Kasumi-1 (cell line): ENCODE measurements at places on chromosomes 2 and 18.

- peak; percentile 64 for DNase-seq
Observed at GRCh38 chr2:162221064-162221463, 22.2 kb downstream of the FAP start.

DNA sequence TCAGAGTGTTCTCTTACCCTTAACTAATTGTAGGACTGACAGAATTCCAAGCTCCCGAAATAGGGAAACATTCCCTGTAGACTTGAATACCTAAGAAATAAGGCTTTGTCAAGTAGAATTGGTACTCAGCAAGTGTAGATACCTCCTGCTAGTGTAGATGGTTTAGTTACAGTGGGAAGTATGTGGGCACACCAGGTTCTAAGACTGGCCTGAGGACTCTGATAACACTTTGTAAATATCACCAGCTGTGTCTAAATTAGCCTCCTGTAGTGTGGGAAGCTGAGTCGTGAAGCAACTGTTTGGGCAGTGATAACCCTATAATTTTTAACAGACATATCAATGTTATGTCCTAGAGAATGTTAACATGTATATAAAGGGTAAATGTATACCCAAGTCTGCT lies 304.5 kb downstream of the SLC8A1 start:
- DNase-seq: no peak

DNA sequence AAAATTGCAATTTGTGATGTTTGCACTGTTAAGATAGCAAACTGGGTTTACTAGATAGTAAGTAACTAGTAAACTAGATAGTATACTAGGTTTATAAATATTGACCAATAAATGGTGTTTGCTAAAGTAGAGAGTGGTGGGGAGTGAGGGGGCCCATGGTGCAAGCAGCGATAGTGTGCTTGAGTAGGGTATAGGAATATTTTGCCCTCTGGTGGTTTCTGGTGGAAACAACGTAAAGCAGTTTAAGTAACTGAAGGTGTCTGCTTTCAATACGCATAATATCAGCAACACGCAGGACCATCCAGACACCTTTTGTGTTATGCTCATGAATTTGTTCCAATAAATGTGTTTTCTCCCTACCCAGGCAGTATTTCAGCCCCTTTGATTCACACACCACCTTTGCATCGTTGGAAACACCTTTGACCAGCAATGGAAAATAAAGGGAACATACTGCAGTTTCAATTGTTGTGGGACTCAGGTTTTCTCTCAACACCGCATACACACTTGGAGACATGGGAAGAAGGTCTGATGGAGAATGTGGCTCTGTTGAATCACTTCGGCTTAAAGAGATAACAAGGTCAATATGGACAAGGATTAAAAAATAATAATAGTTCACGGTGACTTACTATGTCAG lies 16.7 kb upstream of the STAT1 start:
- DNase-seq: peak; percentile 87

DNA sequence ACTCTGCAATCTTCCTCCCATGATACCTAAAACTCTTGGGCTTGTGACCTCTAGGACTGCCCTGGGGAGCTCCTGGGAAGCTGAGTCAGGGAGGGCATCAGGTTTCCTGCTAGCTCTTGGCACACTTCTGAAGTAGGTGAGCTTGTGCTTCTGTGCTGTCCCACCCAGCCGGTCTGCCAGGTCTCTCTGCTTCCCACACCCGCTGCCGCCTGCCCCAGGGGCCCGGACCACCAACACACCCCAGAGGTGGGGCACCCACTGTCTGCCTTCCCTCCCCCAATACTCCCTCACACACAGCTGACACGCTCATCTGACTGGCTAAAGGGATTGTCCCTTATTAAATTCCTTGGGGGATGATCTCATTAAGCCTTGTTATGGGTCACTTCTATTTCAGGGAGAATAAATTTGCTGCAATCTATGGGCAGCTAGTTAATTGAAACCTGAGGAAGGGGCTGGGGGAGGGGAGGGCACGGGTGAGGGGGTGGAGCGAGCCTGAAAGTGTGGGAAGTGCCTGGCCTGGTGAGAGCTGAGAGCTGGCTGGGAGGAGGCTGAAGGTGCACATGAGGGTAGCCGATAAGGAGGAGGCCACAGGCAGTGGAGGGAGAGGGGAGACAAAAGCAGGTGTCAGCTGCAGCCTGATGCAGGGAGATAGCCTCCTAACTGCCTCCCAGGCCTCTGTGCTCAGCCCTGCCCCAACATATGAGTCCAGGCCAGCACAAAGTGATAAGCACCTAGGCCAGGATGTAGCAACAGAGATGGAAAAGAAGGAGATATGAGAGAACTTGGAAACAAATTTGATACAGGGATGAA lies 48.8 kb downstream of the HAUS1 start:
- no peak for DNase-seq

GRCh38 chr2:2655453-2656114 lies 324.5 kb upstream of the MYT1L start:
- DNase-seq: no peak

DNA sequence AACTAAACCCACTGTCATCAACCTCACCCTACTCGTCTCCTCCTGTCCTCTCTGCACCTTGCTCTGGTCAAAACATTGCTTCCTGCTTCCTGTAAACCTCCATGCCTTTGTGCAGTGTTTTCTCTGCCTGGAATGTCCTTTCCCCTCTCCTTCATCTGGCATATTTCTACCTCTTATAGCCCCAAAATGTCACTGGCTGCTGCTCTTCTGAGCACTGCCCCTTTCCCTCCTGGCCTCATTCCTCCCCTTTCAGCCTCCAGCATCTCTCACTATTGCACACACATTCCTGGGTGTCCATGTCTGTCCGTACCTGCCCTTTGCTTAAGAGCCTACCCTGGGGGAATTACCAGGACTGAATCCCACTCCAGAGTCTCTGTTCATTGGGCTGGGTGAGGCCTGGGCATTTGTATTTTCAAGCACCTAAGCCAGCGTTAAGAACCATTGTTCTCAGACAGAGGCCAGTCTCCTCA lies 84.9 kb downstream of the MOGAT1 start:
- no peak for DNase-seq

GRCh38 chr2:163044114-163044513 lies 205.5 kb upstream of the KCNH7 start:
- DNase-seq: no peak

- DNase-seq: no peak
Observed at GRCh38 chr2:241852981-241853631, 5.6 kb downstream of the PDCD1 start.

DNA sequence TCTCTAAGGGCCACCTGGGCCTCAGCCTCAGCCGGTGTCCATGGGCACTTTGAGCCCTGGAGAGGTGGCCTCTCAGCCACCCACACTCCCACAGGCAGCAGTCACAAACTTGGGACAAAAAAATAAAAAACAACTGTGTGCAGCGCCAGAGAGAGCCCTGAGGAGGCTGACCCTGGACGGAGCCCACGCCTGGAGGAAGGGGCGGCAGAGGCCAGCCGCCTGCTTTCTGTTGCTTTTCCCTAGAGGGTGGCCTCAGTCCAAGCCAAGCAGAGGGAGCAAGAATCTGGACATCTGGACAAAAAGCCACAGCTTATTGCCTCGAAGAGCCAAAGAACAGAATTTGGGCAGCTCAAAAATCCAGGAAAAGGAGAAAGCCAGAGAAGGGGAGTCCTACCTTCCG lies 43.3 kb upstream of the LDLRAD4 start:
- DNase-seq: no peak

DNA sequence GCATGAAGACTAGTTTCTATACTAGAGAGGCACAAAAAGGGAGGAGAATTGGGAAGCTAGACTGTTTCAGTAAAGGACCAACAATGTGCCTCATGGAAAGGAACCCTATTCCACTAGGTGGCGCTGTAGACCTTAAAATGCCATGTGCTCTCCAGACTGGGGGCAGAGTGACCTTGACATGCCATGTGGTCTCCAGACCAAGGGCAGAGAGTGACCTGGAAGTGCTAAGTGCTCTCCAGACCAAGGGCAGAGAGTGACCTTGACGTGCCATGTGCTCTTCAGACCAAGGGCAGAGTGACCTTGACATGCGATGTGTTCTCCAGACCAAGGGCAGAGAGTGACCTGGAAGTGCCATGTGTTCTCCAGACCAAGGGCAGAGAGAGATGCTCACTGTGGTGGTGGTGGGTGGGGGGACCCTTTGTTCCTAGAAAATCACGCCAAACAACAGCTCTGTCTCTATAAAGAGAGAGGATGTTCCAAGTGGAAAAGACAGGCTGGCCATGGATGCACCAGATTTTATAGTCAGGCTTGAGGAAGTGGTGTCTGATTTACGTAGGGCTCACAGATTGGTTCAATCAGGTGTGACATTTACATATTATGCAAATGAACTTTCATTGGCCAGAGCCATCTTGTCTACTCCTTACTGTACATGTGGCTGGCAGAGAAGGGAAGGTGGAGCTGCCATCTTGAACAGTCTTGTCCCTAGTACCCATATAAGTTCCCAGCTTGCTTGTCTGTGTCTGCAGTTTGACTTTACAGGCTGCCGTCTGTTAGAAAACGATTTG lies 344.0 kb upstream of the DDX18 start:
- peak; percentile 72 for DNase-seq

GRCh38 chr2:214679736-214680135 lies 129.7 kb downstream of the BARD1 start:
- DNase-seq: no peak

GRCh38 chr2:96933305-96934181 lies 52.8 kb downstream of the FAM178B start:
- DNase-seq: no peak

DNA sequence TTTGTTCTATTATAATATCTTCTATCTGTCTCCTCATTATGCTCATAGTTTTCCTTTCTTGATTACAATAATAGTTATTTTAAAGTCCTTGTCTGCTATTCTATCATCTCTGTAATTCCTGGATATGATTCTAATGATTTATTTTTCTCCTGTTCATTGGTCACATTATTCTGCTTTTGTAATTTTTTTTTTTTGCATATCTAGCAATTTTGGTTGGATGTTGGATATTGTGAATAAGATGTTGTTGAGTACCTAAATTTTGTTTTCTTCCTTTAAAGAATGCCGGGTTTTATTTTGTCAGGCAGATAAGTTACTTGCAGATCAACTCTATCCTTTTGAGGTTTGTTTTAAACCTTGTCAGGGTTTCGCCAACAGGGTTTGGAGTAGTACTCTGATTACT lies 25.2 kb downstream of the KATNAL2 start:
- no peak for DNase-seq

DNA sequence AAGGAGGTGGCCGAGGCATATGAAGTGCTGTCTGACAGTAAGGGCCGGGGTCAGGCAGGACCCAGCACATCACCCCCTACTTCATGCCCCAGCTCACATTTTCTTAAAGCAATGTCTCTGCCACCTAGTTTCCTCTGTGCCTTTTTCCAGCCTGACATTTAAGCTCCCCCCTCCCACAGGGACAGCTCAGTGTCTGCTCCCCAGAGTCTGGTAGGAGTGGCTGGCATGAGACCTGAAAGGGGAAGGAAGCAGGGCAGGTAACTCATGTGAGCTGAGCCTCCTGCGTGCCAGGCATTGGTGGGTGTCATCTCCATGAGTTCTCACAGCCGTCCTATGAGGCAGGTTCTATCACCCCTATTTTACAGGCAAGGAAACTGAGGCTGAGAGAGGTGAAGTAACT lies 1.5 kb downstream of the DNAJB2 start:
- DNase-seq: no peak

GRCh38 chr18:48887905-48888772 lies 62.6 kb downstream of the SMAD7 start:
- no peak for DNase-seq

- DNase-seq: peak; percentile 51
Observed at GRCh38 chr2:207746131-207746530, 23.6 kb downstream of the FZD5 start.

GRCh38 chr2:126239320-126239955 lies 416.5 kb upstream of the GYPC start:
- DNase-seq: no peak

DNA sequence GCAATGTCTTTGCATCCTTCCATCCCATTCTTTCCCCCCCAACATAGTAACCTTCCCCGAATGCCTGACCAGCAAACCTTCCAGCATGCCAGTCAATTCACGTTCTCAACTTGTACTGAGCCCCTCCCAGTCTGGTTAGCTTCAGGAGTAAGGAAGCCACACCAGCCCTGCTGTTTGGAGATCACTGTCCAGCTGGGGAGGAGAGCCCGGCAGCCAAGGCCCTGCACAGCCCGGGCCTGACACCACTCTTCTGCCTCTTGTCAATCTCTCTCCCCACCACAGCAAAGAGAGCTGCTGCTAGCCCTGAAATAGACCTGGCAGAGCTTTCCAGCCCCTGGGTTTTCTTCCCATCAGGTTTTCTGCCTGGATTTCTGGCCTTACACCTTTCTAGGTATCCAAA lies 185.8 kb upstream of the ID2 start:
- no peak for DNase-seq

GRCh38 chr2:179825494-179825893 lies 35.9 kb downstream of the ZNF385B start:
- peak; percentile 10 for DNase-seq

DNA sequence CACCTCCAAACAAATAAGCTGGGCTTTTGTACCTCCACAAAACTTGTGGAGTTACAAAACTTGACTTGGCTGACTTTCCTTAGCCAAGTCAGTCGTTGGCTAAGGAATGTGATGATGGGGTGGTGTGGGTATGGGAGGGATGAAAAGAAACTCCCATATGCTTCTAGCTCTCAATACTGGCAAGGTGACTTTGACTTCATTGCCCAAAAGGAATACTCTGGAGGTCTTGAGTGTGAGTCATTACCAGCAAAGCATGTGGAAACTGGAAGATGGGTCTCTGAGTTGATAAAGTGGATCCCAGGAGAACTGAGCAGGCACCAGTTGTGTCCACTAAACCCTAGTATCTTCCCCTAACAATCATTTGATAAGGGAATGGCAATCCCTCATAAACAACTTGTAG lies 226.7 kb downstream of the GULP1 start:
- no peak for DNase-seq

GRCh38 chr2:174341995-174342685 lies 7.4 kb downstream of the SP9 start:
- DNase-seq: no peak

- DNase-seq: no peak
Observed at GRCh38 chr2:75523313-75524275, 37.1 kb downstream of the EVA1A start.

DNA sequence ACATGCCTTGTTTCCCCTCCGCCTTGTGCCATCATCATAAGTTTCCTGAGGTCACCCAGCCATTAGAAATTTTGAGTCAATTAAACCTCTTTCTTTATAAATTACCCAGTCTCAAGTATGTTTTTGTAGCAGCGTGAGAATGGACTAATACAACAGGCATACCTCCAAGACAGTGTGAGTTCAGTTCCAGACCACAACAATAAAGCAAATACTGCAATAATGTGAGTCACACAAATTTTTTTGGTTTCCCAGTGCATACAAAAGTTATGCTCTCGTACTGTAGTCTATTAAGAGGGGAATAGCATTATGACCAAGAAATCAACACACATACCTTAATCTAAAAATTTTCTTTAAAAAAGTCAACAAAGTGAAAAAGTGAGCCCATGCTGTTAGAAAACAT lies 217.2 kb downstream of the NR4A2 start:
- no peak for DNase-seq

DNA sequence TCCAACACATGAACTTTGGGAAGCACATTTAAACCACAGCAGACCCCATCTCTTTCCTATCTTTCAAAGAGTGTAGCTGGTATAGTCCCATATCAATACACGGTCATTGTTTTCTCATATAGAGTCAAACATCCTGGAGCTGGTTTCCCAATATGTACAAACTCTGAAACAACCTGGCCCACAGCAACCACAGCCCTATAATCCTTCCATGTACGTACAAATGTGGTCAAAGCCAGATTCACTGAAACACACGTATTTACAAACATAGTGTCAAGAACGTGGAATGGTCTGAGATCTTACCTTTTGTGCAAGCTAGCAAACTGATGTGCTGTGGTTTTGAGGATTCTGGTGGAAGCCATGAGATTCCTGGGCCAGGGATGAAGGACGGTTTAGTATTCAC lies 97.3 kb downstream of the HS1BP3 start:
- no peak for DNase-seq
